Stimulated activated CD4-positive, alpha-beta T cell treated with anti-CD3 and anti-CD28 coated beads, Interleukin-1b, Interleukin-23, amount 100 ng/mL, for 1 hour (primary cell): ENCODE measurements at places on chromosomes 16 and 17.

- no peak for DNase-seq
These were observed 46.1 kb downstream of the SF3B3 start for GRCh38 chr16:70569752-70570151.

GRCh38 chr16:88976366-88977017 is 515 bp downstream of the CBFA2T3 start:
- DNase-seq: no peak

- no peak for DNase-seq
These were observed 48.4 kb downstream of the SOCS1 start for GRCh38 chr16:11207646-11208045.

GRCh38 chr17:61848247-61848646 is 15.1 kb downstream of the BRIP1 start:
- no peak for DNase-seq

- DNase-seq: no peak
These were observed 17.0 kb downstream of the KSR1 start for GRCh38 chr17:27473190-27473747.

DNA sequence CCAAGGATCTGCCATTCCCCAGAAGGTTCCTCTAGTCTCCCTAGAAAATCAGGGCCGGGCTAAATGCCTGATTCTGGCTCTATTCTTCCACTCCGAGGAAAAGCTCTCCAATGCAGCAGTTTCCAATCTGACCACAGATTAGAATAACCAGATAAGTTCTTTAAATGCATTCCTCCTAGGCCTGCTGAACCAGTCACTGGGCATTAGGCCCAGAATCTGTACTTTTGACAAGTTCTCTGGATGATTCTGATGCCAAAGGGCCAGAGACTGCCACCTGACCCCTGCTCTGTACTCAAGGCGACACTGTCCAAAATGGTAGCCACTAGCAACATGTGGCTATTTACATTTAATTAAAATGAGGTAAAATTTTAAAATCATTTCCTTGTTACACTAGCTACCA is 22.3 kb downstream of the MAP3K14 start:
- DNase-seq: no peak

- DNase-seq: no peak
These were observed 1.5 kb downstream of the GAS7 start for GRCh38 chr17:10196941-10197340.

- DNase-seq: no peak
These were observed 555 bp downstream of the TTYH2 start for GRCh38 chr17:74213861-74214391.

DNA sequence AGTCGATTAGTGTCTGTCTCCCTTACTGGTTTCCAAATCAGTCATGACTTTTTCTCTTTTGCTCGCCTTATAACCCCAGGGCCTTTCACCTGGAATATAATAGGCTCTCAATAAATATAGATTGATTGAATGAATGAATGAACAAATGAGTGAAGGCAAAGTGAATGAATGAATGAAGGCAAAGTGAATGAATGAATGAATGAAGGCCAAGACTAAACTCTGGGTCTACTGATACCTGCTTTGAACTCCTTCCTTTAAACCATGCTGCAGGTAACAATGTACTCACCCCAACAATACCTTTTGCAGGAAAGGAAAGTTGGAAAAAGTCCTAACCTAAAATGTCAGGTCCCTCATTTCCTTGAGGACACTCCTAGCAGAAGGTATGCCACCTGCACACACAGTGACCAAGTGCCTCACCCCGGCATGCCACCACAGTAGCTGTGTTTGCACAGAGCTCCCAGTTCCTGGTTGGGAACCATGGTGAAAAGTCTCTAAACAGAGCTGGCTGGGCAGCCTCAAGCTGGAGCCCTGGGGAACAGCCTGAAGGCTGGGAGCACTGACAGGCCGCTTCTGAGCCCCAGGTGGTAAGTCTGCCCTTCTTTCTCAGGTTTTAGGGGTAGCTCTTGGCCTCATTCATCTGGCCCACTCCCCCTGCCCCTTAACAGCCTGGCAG is 42.7 kb upstream of the ANKFN1 start:
- no peak for DNase-seq

DNA sequence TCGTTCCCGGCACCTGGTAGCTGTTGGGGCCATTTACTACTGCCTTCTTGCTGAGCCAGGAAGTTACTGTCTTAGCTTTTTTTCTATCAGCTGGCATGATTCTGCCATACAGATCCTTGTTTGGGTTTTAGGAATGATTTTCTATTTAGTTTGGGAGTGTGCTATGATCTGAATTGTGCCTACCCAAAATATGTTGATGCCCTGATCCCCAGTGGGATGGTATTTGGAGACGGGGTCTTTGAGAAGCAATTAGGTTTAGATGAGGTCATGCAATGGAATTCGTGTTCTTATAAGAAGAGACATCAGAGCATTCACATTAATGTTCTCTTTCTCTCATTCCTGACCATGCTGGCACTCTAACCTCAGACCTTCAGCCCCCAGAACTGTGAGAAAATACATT is 59.4 kb upstream of the HS3ST2 start:
- DNase-seq: no peak

DNA sequence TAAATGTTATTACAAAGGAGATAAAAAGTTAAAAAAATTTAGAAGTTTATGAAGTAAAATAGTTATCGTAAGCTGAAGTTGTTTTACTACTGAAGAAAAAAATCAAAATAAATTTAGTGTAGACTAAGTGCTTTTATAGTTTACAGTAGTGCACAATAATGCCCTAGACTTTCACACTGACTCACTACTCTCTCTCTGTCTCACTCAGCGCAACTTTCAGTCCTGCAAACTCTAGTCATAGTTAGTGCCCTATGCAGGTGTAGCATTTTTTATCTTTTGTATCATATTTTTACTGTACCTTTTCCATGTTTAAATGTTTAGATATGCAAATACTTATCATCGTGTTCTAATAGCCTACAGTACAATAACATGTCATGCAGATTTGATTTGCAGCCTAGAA is 17.7 kb upstream of the TOM1L1 start:
- DNase-seq: no peak

GRCh38 chr17:44489581-44489980 is 13.6 kb downstream of the GPATCH8 start:
- DNase-seq: no peak
